ENCODE measurements at places on chromosomes 1 and 21.

DNA sequence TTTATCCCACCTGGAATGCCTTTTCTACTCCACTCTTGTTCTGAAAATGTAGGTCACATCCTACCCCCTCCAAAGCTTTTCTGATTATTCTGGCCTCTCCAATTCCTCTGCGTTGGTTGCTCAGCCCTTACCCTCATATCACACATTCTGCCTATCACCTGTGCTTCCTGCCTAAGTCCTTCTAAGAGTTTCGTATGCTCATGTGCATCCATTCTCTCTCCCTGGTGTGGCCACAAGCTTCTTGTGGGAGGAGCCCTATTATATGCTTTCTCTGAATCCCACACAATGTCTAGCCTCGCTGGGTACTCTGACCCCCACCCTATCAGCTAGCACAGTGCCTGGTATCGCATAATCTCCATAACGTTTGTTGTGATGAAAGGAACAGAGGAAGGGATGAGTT, 54.2 kb downstream of the CD58 start:
- no peak for DNase-seq

DNA sequence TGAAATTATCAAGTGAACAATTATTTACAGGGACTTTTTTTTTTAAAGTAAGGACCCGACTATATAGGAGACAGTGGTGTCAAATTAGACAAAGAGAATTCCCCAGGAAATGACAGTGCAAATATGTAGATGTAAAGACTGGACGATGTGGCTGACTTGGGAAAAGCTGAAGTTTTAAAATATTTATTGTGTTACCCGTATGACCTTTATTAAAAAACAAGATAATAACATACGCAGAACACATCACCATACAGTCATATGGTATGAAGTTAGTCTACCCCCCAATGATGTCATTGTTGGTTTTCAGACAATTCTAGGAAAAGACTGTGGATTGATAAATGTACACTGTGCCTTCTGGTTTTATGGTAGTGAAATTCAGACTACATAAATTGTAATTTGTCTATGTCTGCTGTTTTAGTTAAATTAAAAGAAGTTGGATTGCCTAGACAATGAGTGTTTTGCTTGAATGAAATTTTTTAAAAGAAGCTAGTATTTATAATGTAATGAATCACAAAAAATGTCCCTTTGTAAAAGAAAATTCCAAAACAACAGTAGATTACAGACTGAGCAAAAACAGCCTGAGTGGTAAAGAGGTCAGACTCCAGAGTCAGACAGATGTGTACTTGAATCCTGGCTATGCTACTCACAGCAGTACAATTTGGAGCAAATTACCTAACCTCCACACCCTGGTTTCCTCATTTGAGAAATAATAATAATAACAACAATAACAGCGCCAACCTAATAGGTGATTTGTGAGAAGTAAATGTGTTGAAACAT, 15.5 kb upstream of the PDC start:
- DNase-seq: no peak

DNA sequence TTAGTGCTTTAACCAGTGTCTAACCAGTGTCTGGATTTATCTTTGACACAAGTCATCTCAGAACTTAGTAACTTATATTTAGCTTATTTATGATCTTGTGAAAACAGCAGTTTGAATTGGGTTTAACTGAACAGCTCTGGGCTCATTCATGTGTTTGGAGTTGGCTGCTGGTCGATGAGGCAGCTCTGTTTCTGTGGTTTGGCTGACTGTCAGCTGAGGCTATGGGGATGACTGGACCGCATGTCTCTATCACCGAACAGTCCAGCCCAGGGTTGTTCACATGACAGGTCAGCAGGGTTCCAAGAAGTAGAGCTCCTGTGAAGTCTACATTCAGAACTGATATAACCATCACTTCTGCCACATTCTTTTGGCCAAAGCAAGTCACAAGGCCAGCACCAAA, 29.1 kb upstream of the C21orf91 start:
- no peak for DNase-seq

DNA sequence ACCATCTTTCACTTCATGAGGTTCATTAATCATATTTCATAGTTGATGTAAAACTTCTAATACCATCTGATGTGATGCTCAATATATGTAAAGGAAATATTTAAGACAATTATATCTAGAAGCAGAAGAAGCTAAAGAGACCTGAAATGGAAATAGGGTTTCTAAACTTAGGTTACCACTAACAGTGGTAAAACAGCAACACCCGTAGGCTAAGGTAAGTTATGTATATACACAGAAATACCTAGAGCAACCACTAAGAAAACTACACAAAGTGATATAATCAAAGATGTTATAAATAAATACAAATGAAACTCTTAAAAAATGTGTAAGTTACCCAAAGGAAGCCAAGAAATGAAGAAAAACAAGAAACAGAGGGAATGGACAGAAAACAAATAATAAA, 61.1 kb upstream of the TNFSF4 start:
- no peak for DNase-seq

DNA sequence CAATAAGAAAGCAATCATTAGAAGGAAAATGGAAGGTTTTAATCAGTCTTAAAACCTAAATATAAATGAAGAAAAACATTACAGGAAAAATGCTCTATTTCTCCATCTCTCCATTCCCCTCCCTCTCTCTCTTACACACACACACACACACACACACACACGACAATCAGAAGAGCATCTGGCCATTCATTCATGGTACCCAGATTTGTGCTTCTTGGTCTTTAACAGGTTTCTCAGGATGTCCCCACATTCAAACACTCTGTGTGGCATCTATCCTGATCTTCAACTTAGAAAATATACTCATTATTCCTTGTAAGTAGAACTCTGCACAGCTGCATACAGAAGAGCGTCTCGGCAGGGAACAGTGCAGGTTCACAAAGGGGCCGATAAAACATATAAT, 779 bp downstream of the LRRC40 start:
- DNase-seq: no peak

DNA sequence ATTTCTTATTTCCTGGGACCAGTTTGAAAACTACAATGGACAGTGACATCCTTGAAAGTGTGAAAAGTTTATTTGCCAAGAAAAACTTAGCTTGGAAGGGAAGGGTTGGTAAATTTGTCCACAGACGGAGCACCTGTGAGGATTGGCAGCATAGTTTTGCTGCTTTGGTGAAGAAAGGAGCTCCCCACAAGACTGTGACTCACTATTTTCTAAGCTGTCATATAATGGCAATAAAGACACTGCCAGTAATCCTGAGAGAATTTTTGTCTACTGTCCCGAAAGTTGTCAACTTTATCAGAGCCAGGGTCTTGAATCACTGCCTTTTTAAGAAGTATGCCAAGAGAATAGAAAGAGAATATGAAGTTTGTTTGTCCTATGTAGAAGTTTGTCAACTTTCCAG, 230.8 kb downstream of the NEGR1 start:
- DNase-seq: no peak

DNA sequence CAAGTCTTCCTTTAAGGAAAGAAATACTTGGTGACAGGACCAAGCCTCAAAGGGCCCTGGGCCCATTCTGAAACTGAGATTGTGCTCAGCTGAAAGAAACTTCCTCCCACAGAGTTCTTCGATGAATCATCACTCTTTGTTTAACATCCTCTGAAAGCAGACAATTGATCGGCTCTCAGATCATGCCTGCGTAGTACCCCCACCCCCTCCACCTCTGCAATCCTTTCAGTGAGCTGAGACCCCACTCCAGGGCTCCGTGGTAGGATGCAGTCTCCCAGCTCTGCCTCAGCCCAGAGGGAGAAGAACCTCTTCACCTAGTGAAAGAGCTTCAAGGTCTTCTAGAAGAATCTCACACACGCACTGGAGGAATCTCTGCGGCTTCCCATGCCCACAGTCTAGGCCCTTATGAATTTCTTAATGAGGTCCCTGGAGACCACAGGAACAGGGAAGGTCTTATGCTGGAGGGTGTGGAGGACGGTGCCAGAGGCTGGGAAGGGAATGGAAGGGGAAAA, 104.9 kb upstream of the SOD1 start:
- DNase-seq: no peak

- no peak for DNase-seq
Measured at GRCh38 chr1:226646026-226646869, 92.8 kb downstream of the ITPKB start.

- no peak for DNase-seq
Measured at GRCh38 chr1:94070865-94071264, 50.1 kb downstream of the ABCA4 start.

GRCh38 chr1:50735443-50735842, 224.6 kb downstream of the FAF1 start:
- DNase-seq: no peak
